ENCODE measurements at places on chromosomes 12 and 14. TPM values are rescaled to one million over a fixed set of nuclear protein-coding genes. Genes with fewer than 3 reads are reported as not detected.

Gene OLR1
- 0.25 TPM for total RNA-seq

Gene CCDC38
- not detected for total RNA-seq

Gene TTC9
- 0.37 TPM for total RNA-seq

Gene STON2
- total RNA-seq: 23.5 TPM

Gene LBHD2
- total RNA-seq: not detected

Gene DIO2
- 0.26 TPM for total RNA-seq

Gene SMCO2
- total RNA-seq: 0.37 TPM

Gene MRPL51
- 314 TPM for total RNA-seq

Gene LRFN5
- total RNA-seq: not detected

Gene ALG10
- 7.8 TPM for total RNA-seq

Gene PLCZ1
- total RNA-seq: not detected

Gene REP15
- total RNA-seq: 0.86 TPM

Gene CLEC12A
- not detected for total RNA-seq

Gene APOLD1
- total RNA-seq: 8.0 TPM

Gene FOXN3
- 25.8 TPM for total RNA-seq

Gene CLECL1
- not detected for total RNA-seq

Gene TSPAN9
- 12.6 TPM for total RNA-seq

Gene MSRB3
- total RNA-seq: 35.1 TPM

Gene LRP1-AS
- total RNA-seq: not detected

Gene NAP1L1
- 493 TPM for total RNA-seq

Gene VASH1
- 0.54 TPM for total RNA-seq

Gene BDKRB1
- total RNA-seq: 0.51 TPM

Gene KRT6C
- total RNA-seq: 0.19 TPM

Gene IGFBP6
- 12.0 TPM for total RNA-seq

Gene DPF3
- total RNA-seq: 2.1 TPM

Gene CLEC1B
- total RNA-seq: not detected

Gene OTX2
- not detected for total RNA-seq

Gene MIPOL1
- 16.0 TPM for total RNA-seq

Gene OTUB2
- total RNA-seq: 1.8 TPM

Gene CPNE6
- total RNA-seq: not detected

Gene GUCY2C
- total RNA-seq: not detected

Gene TTC7B
- total RNA-seq: 52.8 TPM

Data from MCF 10A (cell line).